ENCODE measurements at places on chromosomes 3 and 15. TPM values are rescaled to one million over a fixed set of nuclear protein-coding genes. Genes with fewer than 3 reads are reported as not detected.
A peak's percentile ranks its signal among the peaks of the same experiment; 100 is the strongest.

Gene RTP1
- not detected for total RNA-seq

DNA sequence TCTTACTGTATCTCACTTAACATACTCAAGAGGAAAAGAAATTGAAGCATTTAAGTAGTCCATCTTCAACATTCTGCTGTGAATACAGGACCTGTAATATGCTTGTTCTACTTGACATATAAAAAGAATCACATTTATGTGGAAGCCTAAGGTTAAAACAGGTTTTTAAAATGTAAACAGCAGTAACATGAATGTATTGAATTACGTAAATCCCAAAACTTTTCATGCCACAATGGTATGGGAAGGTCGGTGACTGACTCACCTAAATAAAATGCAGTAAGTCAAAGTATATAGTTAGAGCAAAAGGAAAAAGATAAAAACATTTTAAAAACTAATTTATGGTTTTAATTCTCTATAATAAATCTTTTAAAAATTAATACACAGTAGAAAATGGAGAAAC is 115.7 kb upstream of the TJP1 start:
- no peak for DNase-seq

DNA sequence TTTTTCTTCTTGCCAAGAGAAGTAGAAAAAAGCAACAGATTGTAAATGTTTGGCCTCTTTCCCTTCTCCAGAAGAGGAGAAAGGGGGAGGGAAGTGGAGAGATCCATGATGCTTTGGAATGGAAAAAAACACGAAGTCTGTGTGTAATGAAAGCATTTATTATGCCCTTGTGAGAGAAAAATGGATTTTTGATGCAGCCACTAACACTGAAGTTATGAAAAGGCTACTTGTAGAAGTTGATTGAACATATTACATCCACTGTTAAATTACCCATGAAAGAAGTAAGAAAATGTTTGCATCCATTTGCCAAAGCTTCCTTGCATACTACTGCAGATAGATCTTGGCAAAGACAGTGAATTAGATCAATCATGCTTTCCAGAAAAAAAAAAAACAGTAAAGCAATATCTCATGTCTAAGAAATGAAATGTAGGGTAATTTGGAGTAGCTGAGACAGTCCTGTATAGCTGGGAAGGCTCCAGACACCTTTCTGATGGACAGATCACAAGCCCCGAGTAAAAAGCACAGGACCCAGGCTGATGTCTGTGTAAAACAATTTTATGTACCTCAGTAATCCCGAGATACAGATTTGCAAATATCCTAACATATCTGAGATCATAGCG is 295.5 kb downstream of the PLOD2 start:
- DNase-seq: peak; percentile 31

DNA sequence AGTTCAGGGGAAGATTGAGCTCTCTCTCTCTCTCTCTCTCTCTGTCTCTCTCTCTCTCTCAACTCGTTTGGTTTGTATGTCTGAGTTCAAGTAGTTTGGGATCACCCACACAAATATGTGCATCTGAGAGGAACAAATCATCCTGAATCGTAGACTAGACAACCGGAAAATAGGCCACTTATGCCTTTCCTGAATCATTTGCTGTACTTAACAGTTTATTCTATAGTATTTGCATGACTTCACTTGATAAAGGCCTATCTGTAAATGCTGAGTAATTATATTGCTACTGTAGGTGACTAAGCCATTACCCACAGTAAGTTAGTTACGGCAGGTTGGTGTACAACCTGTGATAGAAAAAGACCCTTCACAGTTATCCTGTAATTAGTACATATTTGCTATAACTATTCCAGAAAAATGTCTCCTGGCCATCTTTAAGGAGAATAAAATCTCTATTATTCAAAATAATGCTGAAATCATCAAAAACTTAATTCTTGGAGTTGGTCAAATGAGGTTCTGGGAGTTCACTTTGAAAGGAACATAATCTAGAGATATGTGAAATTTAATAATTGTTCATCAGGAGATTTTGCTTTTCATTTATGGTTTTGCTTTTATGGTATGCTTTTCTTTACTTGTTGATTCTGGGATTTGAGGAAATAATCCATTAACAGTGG is 31.1 kb downstream of the OXSM start:
- DNase-seq: no peak

DNA sequence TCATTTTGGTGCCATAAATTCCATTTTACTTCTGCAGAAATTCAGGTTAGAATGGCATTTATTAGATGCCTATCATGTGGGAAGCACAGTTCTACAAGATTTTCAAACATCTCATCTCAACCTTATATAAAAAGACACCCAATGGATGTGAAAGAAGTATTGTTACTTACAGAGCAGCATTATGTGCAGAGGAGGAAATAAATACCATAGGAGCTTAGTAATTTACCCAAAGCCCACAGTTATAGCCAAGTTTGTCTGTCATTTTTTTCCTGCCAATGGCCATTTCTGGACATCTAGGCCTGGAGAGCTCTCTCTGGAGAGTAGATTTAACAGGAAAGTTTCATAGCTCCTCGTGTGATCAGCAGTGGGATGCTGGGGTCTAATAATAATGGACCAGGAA is 659.4 kb upstream of the NAALADL2 start:
- DNase-seq: no peak

- DNase-seq: no peak
These were observed 63.3 kb upstream of the MITF start for GRCh38 chr3:69675786-69676530.

GRCh38 chr3:197836244-197836643 is 45.2 kb downstream of the LRCH3 start:
- DNase-seq: peak; percentile 5

DNA sequence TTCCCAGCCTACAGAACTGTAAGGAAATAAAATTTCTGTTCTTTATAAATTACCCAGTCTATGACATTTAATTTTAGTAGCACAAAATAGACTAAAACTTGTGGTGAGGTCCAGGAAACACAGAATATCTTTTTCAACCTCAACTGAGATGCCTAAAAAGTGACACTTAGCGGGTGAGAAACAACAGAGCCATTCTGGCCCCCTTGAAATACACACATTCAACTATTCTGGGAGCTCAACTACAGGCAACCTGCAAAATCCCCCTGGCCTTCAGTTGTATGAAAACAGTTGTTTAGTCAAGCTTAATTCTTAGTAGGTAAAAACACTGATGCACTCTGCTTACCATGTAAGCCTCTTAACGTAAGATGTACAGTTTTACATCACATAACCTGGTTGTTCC is 66.8 kb downstream of the ANKRD28 start:
- DNase-seq: no peak

DNA sequence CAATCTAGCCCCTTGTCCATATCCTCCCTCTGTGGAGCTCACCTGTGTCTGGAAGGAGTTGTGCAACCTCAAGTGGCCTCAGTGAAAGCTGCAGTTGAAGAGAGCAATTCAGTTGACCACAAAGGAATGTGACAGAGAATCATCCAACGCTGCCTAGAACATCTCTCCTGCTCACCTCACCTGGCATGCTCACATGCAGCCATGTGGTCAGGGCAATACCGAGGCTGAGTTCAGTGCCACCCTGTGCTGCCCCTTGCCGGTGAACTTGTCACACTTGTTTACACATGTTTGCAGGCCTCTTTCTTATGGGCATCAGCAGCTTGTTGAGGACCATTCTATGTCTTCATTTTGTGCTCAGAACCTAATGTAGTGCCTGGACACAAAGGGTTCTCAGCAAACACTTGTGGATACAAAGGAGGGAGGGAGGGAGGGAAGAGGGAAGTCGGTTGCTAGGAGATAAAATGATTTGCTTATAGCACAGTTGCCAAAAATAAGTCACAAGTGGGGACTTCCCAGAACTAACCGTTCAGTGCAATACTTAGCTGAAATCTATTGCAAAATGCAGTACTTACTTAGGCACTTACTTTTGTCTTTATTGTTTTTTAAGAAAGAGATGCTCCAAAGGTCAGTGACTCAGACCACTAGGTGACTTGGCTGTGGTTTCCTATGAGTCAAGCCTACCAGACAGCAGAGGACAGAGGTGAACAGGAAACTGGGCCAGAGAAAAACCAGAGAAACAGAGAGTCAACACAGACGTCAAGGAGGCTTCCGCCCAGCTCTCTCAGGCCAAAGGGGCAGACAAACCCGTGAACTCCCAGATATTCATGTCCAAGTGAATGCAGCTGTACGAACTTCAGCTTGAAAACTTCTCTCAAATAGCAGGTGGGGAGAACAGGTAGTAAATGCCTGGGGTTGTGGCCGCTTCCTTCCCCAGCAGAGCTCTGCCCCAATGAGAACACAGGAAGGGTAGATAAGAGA is 227.8 kb upstream of the CTNNB1 start:
- peak; percentile 26 for DNase-seq

DNA sequence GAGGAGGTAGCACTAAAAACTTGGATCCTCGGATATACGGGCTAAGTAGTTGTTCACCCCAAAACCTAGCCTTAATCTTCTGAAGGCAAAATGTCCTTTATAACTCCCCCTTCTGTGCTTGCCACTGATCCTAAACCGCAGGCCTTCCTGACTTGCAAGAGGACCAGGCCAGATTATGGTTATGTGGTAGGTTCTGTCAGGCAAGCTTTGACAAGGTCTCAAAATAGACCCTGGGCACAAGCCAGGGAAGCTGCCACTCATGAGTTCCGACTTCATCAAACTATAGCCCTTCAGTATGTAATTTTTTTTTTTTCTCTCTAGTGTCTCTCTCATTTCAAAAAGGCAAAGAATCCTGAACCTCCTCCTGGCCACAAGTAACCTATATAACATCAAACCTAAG is 3.2 kb downstream of the LRRFIP2 start:
- no peak for DNase-seq

Gene CFAP161
- total RNA-seq: 0.90 TPM

GRCh38 chr15:93076217-93076616 is 12.8 kb downstream of the RGMA start:
- no peak for DNase-seq

GRCh38 chr3:46922871-46923558 is 45.5 kb downstream of the PTH1R start:
- DNase-seq: no peak

- no peak for DNase-seq
These were observed 25.1 kb downstream of the VPS39 start for GRCh38 chr15:42182961-42183360.

Gene CSTA
- total RNA-seq: 10.0 TPM

Gene GRK7
- total RNA-seq: 0.16 TPM

GRCh38 chr3:168991803-168992202 is 671.7 kb downstream of the MECOM start:
- DNase-seq: no peak

Gene KLHL40
- total RNA-seq: 3.5 TPM

- no peak for DNase-seq
These were observed 384.9 kb upstream of the THBS1 start for GRCh38 chr15:39195961-39196486.

Gene LYZL4
- total RNA-seq: not detected

Gene TUSC7
- not detected for total RNA-seq

Gene PRSS50
- total RNA-seq: 0.26 TPM

Gene ZNF80
- total RNA-seq: not detected

Gene LINGO1
- total RNA-seq: 1.8 TPM

- no peak for DNase-seq
These were observed 238.3 kb upstream of the SLITRK3 start for GRCh38 chr3:165434516-165434915.

- DNase-seq: peak; percentile 32
These were observed 9.4 kb upstream of the RPL24 start for GRCh38 chr3:101695779-101696372.

Gene ADPRH
- total RNA-seq: 3.0 TPM

DNA sequence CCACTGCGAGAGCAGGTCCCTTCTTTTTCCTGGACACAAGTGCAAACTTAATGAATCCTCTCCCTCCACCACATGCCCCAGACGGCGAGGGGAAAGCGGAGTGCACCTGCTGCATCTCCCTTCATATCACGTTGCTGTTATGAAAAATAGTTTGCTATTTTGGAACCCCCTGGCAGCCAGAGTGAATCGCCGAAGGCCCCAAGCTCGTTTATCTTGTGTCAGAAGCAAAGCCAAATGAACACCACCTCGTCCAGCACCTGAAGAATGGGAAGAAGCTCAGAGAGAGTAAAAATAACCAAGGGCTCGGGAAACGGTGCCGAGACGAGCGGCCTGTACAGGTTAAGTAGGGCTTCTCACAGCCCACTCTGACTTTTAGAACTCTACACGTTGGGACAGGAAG is 394.6 kb upstream of the RORA start:
- DNase-seq: no peak

DNA sequence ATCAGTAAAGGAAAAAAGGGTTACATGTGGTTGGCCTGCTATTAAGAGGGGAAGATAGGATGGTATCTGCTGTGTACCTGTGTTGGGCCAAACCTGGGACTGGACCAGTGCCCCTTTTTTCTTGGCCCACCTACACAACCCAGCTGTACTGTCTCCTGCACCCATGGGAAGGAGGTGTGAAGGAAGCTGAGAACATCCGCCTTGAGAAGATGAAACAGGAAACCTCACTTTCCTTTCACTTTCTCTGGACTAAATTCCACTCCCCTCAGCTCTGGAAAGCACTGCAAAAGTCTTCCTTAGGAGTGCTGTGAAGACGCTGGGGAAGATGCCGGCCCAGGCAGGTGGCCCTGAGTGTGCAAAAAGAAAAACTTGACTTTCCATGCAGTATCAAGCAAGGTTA is 37.6 kb downstream of the LRRN1 start:
- DNase-seq: no peak

Gene MUC20
- total RNA-seq: 12.7 TPM

DNA sequence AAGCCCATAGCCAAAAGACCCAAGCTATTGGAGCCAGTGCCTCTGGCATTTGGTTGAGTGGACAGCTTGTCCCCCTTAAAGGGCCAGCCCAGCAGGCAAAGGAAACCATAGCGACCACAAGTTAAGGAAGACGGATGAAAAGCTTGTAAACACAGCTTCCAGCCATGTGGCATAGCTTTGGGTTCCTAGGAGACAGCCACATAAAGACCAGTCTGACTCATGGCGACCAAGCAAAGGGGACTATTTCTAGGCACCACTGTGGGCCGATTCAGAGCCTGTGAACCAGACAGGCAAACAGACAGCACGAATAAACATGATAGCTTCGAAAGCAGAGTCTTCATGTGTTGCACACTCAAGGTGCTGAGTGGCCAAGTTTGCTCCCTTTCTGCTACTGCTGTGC is 30.5 kb upstream of the SRGAP3 start:
- DNase-seq: no peak
